Erythroblast (primary cell): ENCODE measurements at places on chromosomes 16 and 17.

- peak; percentile 76 for DNase-seq
These were observed 14.3 kb downstream of the SPATA32 start for GRCh38 chr17:45247429-45248131.

- no peak for DNase-seq
These were observed 233.0 kb upstream of the MAF start for GRCh38 chr16:79833559-79833958.

DNA sequence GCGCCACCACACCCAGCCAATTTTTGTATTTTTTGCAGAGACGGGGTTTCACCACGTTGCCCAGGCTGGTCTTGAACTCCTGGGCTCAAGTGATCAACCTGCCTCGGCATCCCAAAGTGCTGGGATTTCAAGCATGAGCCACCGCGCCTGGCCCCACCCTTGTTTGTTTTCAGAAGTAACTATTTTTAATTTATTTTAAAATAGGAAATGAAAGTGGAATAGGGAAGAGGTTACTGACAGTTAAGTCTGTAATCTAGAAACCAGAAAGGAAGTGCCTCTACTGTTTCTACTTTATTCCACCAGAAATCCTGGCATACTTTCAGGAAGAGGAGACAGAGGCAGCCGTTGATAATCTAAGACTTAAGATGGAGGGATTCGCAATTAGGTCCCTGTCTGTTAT, 225.6 kb downstream of the TANC2 start:
- DNase-seq, result no peak

- no peak for DNase-seq
These were observed 59.3 kb downstream of the PRKCB start for GRCh38 chr16:23895052-23895451.

GRCh38 chr16:30958175-30959079, 873 bp downstream of the SETD1A start:
- DNase-seq, result peak; percentile 81

DNA sequence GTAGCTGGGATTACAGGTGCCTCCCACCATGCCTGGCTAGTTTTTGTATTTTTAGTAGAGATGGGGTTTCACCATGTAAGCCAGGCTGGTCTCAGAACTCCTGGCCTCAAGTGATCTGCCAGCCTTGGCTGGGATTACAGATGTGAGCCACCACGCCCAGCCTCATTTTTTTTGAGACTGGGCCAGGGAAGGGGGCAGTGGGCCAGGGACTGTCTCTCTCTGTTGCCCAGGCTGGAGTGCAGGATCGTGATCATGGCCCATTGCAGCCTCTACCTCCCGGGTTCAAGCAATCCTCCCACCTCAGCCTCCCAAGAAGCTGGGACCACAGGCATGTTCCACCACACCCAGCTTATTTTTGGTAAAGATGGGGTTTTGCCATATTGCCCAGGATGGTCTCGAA, 16.0 kb downstream of the RSL1D1 start:
- DNase-seq, result no peak

GRCh38 chr16:57538235-57538721, 1.9 kb upstream of the CCDC102A start:
- DNase-seq, result no peak

DNA sequence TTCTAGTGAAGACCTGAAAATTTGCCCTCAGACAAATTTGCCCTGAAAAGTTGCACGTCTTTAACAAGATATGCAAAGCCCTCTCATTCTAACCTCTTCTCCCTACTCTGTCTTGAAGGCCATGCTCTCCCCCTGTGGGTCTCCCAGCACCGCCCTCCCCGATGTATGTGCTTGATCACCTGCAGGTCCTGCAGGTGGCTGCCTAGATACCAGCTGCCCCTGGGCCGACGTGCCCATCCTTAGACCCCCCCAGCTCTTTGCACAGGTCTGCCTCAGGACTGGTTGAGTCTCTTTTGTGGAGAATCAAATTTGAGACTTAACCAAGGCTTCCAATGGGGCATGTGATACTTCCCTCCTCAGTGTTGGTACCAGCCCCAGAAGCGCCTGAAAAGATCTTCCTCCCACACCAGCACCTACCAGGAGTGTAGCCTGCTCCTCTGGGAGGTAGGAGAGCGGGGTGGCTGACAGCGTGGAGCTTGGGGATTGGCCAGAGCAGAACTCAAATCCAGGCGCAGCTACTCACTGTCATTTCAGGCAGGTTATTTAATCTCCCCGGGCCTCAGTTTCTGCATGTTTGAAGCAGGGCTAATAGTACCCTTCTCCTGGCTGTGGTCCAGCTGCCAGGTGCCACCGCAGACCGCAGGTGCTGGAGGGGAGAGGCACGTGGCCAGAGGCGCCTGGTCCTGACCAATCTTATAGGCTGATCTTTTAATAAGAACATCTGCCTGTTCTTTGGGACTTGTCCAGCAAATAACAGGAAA, 4.5 kb upstream of the MRPL38 start:
- no peak for DNase-seq

DNA sequence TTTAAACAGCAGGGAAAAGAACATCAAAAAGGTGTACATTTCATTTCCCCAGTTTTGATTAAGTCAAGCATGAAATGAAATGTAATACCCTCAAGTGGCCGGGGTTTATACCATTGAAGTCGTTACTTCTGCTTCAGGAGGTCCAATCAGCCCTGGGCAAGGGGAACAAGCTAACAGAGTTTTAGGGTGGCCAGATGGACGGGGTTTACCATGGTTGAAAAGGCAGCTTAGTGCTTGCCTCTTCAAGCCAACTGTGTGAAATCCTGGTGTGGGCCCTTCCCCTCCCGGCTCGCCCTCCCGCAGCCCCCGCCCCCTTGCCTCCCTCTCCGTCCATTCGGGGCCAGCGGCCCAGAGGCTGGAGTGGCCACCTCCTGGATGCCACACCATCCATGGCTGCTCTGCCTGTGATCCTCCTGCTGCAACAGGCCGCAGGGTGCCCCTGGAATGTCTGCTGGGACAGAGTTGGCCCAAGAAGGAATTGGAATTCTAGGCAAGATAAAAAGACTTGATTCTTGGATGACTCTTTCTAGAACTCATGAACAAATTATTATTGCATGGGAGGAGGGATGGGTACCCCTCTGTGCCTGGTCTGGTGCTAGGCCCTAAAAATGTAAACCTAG, 296.2 kb upstream of the IRX3 start:
- no peak for DNase-seq

DNA sequence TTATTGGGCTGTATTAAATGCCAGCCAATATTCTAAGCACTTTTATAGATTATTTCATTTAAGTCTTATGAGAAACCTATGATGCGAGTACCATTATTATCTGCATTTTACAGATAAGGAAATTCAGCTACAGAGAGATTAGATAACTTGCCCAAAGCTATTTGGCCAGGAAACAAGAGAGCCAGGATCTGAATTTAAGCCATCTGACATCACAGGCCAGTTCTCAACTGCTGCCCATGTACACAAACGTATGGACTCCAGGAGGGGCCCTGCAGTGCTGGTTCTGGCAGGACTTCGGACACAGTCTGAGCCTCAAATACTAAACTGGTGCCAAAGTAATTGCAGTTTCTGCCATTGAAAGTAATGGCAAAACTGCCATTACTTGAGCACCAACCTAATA, 40.2 kb downstream of the CPPED1 start:
- DNase-seq, result peak; percentile 81

GRCh38 chr17:13405807-13406206, 195.9 kb downstream of the HS3ST3A1 start:
- DNase-seq, result no peak

DNA sequence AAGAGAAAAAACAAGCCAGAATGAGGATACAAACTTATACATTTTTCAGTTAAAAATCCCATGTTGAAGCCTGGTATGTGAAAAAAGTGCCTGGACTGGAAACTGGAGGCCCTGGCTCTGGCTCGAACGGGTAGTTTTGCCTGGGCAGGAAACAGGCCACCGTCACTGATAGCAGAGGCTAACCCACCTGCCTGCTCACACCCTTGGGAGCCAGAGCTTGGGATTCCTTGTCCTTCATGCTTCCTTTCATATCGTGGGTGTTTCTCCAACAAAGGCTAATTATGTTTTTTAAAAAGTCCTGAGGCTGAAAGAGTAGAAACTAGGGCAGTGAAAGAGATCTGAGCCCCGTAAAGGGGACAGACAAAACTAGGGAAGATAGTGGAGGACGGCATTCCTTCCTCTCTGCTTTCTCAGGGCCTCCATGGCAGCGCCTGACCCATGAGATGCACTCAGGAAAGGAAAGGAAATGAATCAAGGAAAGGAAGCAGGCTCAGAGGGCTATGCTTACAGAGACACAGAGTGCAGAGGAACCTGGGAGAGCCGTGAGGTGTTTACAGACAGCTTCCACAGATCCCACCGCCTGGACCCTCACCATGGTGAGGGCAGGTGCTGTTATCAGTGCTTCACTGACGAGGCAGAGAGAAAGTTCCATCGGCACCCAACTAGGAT, 138.1 kb downstream of the PARN start:
- DNase-seq, result no peak

- DNase-seq, result no peak
These were observed 30.8 kb upstream of the MYOCD start for GRCh38 chr17:12634789-12635414.

- peak; percentile 88 for DNase-seq
These were observed 527 bp downstream of the EIF5A start for GRCh38 chr17:7307686-7308624.

- DNase-seq, result no peak
These were observed 8.6 kb downstream of the KRTAP29-1 start for GRCh38 chr17:41294016-41294415.

DNA sequence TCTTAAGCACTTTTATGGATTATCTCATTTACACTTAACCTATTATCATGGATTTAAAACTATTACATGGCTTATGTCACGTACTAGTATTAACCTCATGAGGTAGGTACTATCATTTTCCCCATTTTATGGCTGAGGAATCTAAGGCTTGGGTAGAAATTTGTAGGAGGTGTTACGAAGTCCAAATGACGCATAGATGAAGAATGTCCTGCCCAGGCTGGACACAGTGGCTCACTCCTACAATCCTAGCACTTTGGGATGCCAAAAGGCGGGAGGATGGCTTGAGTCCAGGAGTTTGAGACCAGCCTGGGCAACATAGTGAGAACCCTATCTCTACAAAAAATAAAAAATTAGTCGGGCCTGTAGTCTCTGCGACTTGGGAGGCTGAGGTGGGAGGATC, 4.8 kb upstream of the C1QL1 start:
- DNase-seq, result no peak

DNA sequence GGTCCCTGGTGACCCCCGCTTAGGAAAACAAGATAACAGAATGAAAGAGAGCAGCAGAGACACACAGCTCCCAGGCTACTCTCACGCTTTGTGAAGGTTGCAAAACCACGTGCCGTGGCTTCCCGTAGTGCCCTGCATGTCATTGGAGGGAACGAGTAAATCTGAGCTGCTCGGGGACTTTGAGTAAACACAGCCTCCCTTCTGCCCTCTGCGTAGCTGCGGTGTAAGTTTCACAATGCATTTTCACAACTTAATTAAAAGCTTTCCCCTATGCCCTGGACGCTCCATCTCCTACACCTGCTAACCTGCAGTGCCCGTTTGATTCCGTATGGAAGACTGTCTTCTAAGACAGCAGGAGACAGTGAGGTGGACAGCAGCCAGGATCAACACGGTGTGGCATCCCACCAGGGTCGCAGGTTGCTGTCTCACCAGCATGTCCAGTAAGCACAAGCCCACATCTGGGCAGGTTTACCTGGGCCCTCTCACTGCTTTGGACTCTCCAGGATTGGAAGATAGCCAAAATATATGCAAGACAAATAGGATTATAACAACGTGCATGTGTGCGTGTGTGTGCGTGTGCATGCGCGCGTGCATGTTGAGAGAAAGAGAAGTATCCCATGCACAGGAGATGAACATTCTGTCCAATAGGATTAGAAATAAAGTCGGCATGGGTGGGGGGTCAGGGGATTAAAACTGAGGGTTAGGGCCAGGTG, 116.4 kb upstream of the RCVRN start:
- DNase-seq, result no peak

DNA sequence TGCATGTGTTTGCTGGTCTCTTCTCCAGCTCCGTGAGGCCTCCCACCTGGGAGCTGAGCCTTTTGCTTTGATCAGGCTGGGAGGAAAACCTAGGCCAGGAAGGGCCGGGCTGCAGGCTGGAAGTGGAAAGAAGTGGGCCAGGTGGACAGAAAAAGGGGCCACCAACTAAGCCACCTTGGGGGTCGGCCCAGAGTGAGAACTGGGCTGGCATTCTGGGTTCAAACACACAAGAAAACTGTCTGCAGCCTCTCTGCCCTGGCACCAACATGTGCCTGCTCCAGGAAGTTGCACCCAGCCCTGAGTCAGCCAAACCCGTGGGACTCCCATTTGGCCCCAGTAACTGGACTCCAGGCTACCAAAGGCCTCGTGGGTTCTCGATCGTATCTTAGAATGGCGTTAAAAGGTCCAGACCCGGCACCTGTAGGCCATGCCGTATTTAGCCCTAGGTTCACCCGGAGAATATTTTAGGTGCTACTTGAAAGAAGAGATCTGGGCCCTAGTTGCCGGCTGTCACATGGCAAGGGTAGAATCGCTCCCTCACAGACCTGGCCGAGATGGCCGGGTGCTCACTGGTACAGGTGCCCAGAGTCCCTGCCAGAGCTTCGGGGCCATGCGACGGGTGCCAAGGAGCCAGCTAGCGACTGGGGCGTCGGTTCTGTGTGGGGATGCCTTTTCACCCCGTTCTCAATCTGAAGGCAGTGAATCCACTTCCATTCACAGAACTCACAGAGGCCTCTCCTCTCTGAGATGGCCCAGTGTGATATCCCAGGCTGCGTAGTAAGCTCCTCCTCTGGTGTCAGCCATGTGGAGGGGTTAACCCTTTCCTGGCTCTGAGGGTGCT, 236.6 kb downstream of the MRTFB start:
- DNase-seq, result no peak

DNA sequence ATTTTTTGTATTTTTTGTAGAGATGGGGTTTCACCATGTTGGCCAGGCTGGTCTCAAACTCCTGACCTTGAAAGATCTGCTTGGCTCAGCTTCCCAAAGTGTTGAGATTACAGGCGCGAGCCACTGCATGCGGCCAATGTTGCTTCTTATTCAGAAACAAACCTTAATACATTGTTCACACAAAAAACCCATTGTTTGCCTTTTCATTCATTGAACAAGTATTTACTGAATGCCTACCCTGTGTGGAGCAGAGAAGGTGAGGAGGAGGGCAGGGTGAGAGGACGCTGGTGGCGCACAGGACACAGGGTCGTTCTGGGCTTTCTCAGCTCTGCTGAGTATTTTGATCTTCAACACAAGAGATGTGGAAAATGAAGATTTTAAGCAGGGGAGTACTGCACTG, 8.0 kb upstream of the KRT23 start:
- DNase-seq, result no peak

GRCh38 chr16:75188832-75189477, 18.0 kb downstream of the CTRB2 start:
- DNase-seq, result no peak

DNA sequence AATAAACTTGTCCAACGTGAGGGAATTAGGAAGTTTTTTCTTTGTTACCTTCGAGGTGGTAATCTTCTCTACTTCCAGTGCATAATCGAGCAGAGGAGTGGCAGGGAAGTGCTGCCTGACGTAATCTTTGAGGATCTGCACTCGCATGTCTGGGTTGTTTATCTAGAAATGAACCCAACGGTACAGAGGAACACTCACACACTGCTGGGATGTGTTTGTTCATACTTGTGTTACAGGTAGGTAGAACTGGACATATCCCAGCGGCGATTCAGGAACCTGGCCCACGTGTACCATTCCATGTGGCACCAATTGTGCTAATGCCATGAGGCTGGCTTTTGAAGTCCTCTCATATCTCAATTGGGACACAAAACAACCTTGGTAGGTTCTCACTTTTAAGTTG, 4.2 kb upstream of the KLHL11 start:
- no peak for DNase-seq
